ENCODE measurements at places on chromosomes 1 and 21. TPM values are rescaled to one million over a fixed set of nuclear protein-coding genes. Genes with fewer than 3 reads are reported as not detected.

TACSTD2 gene
- total RNA-seq, result 0.65 TPM

LCE1E gene
- total RNA-seq, result not detected

ZZZ3 gene
- 65.0 TPM for total RNA-seq

RNU1-1 gene
- under 0.01 TPM for total RNA-seq

MYOC gene
- total RNA-seq, result not detected

All from epithelial cell of umbilical artery (primary cell).